ENCODE measurements at places on chromosomes 7 and 10.

- DNase-seq, result no peak
Measured at GRCh38 chr7:1432411-1433082, 26.7 kb downstream of the MICALL2 start.

DNA sequence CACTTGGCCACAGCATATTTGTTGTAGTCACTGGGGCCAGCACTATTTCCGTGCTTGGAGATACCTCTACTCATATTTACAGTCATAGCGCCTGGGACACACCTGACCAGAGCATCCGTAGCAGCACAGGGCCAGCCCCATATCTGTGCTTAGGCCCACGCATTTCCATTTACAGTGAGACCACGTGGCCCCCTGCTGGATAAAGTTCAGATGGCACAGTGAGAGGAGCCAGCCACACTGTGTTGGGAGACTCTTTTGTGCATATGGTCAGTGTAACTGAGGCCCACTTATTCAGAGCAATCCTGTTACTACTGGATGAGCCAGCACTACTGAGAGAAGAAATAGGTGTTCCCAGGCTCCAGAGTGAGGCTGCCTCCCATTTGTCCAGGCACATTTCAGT is 455.3 kb downstream of the REEP3 start:
- DNase-seq, result no peak

DNA sequence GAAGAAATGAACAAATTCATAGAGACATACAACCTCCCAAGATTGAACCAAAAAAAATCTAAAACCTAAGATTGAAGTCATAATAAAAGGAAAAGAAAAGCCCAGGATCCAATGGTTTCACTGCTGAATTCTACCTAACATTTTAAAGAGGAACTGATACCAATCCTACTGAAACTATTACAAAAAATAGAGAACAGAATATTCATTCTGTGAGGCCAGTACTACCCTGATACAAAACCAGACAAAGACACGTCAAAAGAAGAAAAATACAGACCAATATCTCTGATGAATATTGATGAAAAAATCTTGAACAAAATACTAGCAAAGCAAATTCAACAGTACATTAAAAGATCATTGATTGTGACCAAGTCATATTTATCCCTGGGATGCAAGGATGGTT is 128.5 kb upstream of the STEAP1 start:
- DNase-seq, result no peak

DNA sequence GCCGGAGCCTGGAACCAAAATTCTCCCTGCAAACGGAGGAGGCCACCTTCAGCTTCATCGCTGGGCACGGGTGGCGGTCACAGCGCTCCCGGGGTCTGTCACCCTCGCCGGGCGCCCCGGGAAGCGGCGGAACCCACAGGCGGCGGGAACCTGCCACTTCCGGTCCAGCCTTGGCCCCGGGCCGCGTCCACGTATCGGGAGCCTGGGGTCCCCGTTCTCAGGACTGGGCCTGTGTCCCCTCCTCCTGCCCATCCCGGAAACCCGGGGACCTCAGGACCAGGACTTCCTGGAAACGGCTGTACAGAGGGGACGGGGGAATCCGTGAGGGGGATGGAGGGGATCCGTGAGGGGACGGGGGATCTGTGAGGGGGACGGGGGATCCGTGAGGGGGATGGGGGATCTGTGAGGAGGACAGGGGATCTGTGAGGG is 25.4 kb downstream of the PDGFA start:
- no peak for DNase-seq

DNA sequence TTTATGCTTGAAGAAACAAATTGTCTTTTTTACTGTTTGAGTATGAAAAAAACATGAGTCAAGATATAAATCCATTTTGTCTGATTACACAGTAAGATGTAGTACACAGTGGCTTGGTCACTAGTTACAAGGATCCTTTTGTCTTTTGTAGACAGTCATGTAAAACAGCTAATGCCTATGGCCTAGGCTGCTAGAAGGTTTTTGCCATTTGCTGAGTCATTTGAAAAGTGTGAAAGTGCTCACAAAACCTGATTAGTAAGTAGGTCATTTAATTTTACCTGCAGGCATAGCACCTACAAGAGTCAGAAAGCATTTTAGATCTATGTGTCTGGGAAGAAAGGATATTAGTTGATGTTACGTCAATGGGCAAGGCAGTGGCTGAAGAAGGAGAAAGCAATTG is 819.4 kb downstream of the MAGI2 start:
- no peak for DNase-seq

DNA sequence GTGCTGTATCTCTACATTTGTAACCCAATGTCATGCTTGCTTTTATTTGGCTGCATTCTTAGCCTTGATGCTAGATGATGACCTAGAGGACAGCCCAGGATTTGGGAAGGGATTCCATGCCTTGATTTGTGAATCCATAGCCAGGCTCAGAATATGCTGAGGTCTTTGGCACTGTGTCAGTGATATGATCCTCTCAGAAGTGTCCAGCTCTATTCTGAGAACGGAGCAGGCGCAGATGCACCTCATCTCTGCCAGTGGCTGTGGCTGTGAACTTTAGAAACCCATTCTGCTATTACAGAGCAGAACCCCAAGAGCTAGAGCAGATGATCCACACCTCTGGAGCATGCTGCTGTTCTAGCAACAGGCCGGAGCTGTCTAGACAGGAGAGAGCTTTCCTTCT is 212.8 kb downstream of the TRIL start:
- no peak for DNase-seq

DNA sequence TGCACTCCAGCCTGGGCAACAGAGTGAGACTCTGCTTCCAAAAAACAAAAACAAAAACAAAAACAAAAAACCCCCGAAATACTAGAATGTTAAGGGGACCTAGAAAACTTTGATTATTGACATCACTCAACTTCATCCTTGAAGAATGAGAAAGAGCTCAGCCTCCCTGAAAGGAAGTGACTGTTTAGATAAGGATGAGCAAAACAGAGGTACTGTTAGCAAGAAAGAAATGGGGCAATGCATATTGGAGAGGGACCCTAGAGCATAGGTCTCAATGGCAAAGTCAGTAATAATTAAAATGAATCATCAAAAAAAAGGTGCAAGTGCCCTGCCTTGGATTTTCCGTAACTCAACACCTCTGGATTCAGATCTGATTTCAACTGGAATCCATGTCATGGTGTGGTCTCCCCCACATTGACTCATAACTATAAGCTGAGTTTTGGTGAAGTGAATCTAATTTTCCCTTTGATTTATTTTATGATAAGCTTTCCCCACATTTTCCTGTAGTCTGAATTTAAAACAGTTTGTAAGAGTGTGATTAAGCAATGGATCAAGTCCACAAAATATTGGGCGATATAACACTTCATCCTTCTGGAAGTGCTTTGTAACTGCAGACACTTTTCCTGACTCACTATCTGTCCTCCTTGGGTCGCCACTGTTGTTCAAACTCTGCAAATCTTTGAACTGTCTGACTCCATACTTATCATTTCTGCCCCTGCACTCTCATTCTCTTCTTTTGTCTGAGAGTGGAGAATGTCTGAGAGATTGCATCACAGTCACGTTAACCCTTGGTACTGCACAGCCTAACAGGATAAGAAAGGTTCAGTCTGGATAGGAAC is 224.8 kb upstream of the LYZL1 start:
- peak; percentile 36 for DNase-seq

DNA sequence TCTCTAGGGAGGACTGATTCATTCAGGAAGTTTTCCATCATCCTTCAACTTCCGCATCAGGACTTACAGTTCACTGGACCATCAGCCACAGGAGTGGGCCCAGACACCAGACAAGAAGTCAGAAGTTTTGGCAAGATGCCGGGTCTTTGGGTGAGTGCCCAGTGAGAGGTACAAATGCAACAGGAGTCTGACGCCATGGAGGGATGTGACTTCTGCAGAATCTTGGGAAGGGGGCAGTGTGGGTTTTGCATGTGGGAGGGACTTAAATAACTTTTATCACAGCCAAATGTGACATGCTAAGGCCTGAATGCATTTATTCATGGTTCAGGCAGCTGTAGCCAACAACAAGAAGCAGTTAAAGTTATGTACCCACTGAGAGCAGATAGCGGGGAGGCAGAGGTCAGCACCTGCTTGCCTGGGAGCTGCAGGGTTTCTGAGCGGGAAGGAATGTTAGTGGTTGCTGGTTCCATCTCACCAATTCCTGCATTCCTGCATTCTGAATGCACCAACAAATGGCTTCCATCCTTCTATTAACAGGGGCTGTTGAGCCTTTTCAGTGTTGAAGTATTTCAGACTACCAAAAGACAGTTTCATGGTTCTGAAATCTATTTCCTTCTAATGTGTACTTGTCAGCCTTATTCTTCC is 375.2 kb downstream of the PAXIP1 start:
- DNase-seq, result no peak

GRCh38 chr10:103901299-103901698 is 16.7 kb downstream of the STN1 start:
- DNase-seq, result no peak

DNA sequence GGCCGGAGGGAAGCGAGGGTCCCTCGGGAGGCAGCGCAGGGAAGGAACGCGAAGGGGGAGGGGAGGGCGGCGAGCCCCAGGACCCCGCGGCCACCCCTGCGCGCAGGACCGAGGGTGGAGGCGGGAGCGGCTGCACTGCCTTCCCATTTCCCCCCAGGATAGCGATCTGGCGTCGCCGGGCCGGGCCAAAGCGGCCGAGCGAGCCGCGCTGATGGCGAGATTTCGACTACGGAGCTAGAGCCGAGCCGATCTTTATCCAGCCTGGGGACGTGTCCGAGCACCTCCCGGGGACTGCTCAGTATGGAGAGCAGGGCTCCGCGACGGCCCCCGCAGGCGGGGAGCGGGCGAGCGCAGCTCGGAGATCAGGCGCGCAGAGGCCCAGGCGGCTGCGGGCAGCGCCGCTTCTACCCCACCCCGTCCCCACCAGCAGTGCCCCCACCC is 590 bp upstream of the CRTAC1 start:
- no peak for DNase-seq

DNA sequence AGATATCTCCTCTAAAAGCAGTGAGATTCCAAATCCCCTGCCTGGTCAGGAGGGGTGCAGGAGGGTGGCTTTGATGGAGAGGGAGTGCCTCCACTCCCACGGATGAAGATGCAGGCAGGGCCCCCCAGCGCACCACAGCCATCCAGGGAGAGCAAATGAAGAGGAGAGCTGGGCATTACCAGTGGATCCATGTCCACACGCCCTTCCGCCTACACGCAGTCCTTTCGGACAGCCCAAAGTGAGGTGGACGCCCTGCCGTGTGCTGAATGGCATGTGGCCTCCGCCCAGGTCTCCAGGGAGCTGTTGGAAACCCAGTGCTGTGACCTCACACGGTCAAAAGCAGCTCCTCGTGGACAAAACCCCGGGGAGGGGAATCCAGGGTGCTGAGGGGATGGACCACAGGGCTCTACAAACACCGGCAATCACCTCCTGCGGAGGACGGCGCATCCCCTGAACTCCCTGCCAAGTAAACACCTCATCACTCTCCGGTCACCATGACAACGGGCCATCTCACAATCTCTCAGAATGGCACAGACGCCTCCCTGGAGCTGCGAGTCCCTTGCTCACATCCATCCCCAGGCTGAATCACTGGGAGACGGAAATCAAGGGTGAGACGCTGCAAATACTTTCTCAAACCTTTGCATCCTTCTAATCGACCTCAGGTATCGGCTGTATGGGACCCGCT is 35.0 kb upstream of the DNAAF5 start:
- DNase-seq, result no peak

DNA sequence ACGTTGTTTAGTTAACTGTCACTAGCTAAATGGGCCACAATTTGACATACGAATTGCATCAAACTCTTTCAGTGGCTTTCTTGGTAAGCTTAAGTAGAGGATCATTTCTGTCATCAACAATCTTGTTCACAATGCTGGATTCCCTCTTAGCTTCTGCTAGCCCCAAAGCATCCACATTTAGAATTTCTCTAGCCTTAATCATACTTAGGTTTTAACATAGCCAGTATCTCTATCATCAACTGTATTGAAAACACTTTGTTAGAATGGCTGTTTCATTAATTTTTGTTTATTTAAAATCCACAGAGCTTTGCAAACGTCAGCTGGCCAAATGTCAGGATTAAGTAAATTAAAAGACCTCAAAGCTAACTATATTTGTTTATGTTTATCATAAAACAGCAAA is 41.1 kb downstream of the ABRAXAS2 start:
- no peak for DNase-seq

DNA sequence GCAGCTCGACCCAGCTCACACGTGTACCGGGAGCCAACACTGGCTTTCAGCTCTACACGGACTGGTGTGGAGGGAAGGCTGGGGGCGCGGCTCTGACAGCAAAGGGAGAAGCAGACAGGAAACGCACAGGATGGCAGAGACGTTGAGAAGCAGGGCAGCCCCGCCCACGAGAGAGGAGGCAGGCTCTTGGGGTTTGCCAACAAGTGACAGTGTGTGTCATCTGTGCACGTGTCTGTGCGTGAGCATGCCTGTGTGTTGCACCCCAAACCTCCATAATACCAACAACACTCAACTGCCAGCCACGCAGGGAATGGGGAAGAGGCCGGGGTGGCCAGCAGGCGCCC is 64.4 kb upstream of the PDGFA start:
- DNase-seq, result no peak

- no peak for DNase-seq
Measured at GRCh38 chr10:122462533-122463465, 1.4 kb downstream of the HTRA1 start.

- no peak for DNase-seq
Measured at GRCh38 chr10:119675483-119676170, 24.4 kb downstream of the BAG3 start.

GRCh38 chr10:100683004-100683403 is 62.4 kb upstream of the PAX2 start:
- DNase-seq, result no peak
